ENCODE measurements at places on chromosomes 1 and 21. TPM values are rescaled to one million over a fixed set of nuclear protein-coding genes. Genes with fewer than 3 reads are reported as not detected.

Gene AKNAD1
- not detected for total RNA-seq

Gene CELF3
- not detected for total RNA-seq

Gene TRIM45
- 0.80 TPM for total RNA-seq

Gene BEND5
- total RNA-seq: 5.0 TPM

Gene COQ8A
- 30.4 TPM for total RNA-seq

Gene SELP
- 0.08 TPM for total RNA-seq

Gene NCF2
- total RNA-seq: 2.0 TPM

All from activated CD8-positive, alpha-beta memory T cell treated with anti-CD3 and anti-CD28 coated beads for 36 hours (primary cell).